ENCODE measurements at places on chromosomes 16 and 17.
A peak's percentile ranks its signal among the peaks of the same experiment; 100 is the strongest.

- DNase-seq, result no peak
Measured at GRCh38 chr16:10601444-10602408, 21.3 kb upstream of the EMP2 start.

DNA sequence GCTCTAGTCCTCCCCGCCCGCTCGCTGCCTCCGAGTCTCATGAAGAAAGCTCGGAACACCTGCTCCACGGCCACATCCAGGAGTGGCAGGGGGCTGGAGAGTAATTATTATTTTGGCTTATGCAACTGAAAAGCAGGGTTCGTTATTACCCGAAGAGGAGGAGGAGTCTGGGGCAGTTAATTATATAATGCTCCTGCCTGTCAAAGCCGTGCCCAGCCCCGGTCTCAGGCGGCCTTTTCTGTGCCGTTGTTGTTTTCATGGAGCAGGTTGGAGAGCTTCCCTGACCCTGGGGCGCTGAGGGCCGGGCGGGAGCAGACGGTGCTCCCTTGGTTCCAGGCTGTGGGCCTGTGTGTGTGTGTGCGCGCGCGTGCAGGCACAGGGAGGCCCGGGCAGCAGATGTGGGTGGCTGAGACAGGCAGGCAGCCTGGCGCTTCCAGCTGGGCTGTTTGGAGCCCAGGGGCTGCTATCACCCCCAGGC lies 2.4 kb downstream of the JPH3 start:
- no peak for DNase-seq

GRCh38 chr17:55325406-55325805 lies 60.6 kb downstream of the HLF start:
- no peak for DNase-seq

- no peak for DNase-seq
Measured at GRCh38 chr17:48605409-48605919, 678 bp upstream of the HOXB6 start.

- DNase-seq, result peak; percentile 51
Measured at GRCh38 chr17:69607162-69607834, 192.8 kb downstream of the MAP2K6 start.
